ENCODE measurements at places on chromosomes 7 and 10.

GRCh38 chr7:153518201-153518984 lies 533.8 kb upstream of the DPP6 start:
- DNase-seq, result no peak

DNA sequence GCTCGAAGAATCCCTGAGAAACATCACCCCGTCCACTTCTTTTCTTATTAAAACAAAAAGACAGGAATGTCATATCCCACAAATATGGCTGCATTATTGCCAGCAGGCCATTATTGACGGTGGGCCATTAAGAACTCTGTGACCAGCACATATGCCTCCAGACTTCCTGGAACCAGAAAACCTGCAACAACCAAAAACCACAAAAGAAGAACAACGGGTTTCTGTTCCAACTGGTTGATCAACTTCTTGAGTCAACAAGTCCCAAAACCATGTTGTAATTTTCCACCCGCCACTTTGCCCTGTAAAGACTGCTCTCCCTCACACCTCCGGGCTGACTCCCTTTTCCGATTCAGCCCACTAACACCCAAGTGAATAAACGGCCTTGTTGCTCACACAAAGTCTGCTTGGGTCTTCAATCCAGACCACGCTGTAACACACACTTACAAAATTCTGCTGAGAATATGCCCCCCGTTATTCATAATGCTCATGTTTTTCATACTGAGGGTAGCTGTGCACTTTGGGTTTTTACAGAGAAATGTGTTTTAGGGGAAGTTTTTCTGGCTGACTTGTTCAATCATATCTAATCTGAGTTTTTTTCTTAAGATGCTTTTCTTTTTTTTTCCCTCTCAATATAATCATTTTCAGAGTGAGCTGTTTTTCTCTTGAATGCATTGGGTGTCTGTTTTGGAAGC lies 20.7 kb downstream of the ZNF107 start:
- no peak for DNase-seq

GRCh38 chr7:98203964-98204605 lies 7.2 kb upstream of the BHLHA15 start:
- no peak for DNase-seq

GRCh38 chr10:8122611-8123369 lies 68.3 kb downstream of the GATA3 start:
- no peak for DNase-seq

DNA sequence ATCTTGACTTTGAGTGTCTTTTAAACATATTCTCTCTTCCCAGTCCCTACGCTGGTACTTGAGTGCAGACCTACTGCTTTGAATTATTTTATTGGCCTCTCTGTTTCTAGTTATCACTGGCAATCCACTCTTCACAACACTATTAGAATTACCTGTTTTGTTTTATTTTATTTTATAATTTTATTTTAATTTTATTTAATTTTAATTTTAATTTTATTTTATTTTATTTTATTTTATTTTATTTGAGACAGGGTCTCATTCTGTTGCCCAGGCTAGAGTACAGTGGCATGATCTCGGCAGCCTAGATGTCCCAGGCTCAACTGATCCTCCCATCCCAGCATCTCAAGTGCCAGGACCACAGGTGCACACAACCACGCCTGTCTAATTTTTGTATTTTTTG lies 6.8 kb downstream of the STK17A start:
- no peak for DNase-seq

DNA sequence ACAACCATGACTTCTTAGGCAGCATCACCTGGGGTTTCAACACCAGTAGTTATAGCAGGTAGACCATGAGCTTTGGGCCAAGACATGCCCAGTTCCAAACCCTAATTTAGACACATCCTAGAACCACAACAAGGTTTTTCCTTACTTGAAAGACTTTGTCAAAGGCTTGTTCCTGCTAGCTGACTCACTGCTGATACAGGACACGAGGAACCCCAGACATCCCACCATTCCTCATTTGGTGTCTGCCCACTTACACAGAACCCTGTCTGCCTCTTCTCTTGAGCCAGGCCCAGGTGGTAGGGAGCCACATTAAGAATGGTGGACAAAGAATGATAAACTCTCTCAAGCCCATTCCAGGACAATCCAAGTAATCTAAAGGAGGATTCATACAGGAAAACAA lies 109.0 kb downstream of the CCDC71L start:
- no peak for DNase-seq

GRCh38 chr10:113927440-113927839 lies 73.0 kb downstream of the NHLRC2 start:
- DNase-seq, result peak; percentile 48

DNA sequence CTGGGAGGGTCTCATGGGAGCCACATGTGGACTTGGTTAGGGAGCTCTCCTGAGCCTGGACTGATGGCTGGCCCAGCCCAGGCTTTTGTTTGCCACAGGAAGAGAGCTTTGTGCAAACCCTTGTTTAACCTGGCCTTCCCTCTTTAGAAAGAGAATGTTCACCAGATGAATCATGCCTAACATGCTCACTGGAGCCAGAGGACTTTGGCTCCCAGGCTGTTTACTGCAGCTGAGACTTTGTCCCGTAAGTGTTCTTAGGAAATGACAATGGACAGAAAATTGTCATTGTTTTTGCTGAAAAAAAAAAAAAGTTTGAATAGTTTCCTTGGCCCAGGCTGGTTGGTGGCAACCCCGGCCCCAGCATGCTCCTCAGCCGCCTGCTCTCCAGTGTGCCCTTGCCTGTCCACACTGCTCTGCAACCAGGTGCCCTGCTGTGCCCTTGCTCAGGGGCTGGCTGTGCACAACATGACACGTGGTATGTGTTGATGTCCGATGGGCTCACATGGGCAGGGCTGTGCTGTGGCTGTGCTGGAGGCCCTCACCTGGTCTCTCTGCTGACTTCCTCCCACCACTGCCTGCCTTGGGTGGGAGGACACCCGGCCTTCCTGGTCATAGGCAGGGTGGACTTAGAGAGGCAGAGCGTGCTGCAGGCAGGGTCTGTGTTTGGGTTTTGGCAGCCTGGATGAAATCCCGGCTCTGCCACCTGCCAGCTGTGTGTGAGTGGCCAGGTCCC lies 215.3 kb upstream of the ZNF32 start:
- no peak for DNase-seq

DNA sequence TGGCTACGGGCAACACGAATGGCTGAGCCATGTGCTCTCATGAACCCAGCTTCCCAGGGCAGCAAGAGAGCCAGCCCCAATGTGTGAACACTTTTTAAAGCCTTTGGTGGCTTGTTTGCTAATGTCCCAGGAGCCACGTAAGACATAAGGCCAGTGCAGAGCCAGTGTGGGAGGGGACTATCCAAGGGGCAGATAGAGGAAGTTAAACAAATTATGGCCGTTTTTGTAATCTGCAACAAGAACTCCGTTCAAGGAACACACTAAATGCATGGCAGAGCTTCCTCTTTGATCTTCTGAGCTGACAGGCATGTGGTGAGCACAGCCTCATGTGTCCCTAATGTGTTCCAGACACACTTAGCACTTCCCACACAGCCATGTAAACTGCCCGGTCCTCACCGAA lies 133.3 kb downstream of the TEX36 start:
- no peak for DNase-seq

DNA sequence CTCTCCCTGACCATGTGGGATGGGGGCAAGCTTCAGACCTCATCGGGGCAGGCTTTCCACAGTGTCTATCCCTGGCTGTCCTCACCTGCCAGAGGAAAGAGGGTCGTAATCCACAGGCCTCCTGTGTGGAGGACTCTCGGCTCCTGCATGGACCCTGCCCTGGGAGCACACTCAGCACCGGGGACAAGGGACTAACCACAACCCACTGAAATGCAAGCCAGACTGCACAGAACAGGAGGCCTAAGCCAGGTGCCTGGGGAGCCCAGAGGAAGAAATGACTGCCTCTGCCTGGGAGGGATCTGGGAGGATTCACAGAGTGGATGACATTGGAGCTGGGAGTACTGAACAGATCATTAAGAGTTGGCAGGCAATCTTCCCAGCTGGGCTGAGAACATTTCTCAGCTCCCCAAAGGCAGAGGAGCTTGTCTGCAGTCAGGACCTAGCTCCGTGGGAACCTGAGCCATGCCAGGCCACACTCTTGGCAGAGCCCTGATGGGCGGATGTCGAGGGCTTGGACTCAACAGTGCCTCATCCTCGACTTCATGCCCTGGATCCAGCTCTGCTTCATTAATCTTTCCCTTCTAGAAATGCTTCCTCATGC lies 213.4 kb downstream of the USP6NL start:
- DNase-seq, result no peak

GRCh38 chr7:95059842-95060313 lies 152.5 kb downstream of the PPP1R9A start:
- DNase-seq, result no peak

- DNase-seq, result no peak
Observed at GRCh38 chr10:84993251-84994035, 665.1 kb downstream of the CCSER2 start.

- DNase-seq, result no peak
Observed at GRCh38 chr7:99380823-99381663, 6.5 kb downstream of the ARPC1B start.

- no peak for DNase-seq
Observed at GRCh38 chr7:143494622-143495021, 16.9 kb downstream of the TAS2R41 start.

DNA sequence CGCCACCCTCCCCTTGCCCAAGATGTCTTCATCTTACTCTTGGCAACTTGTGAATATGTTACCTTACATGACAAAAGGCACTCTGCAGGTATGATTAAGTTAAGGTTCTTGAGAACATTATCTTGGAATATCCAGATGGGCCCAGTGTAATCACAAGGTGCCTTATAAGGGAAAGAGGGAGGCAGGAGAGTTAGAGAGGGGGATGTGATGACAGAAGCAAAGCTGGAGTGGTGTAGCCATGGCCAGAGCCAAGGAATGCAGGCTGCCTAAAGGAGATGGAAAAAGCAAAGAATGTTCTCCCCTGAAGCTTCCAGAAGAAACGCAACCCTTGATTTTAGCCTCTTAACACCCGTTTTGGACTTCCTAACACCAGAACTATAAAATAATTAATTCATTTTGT lies 318.0 kb downstream of the C7orf25 start:
- DNase-seq, result no peak

Data from DMS153 (cell line).